ENCODE measurements at places on chromosomes 5 and 9. TPM values are rescaled to one million over a fixed set of nuclear protein-coding genes. Genes with fewer than 3 reads are reported as not detected.

TSSK1B gene
- total RNA-seq = not detected

FRMD3 gene
- 2.2 TPM for total RNA-seq

PCDHGA7 gene
- 5.1 TPM for total RNA-seq

MLANA gene
- total RNA-seq = not detected

ALDH1A1 gene
- 6.9 TPM for total RNA-seq

PCDHGC5 gene
- total RNA-seq = 0.58 TPM

LCN2 gene
- 0.23 TPM for total RNA-seq

CCDC187 gene
- total RNA-seq = not detected

HEMGN gene
- total RNA-seq = not detected

SAXO1 gene
- total RNA-seq = not detected
